ENCODE measurements at places on chromosomes 2 and 18.

GRCh38 chr2:129092956-129093355 is 774.3 kb upstream of the HS6ST1 start:
- no peak for DNase-seq

DNA sequence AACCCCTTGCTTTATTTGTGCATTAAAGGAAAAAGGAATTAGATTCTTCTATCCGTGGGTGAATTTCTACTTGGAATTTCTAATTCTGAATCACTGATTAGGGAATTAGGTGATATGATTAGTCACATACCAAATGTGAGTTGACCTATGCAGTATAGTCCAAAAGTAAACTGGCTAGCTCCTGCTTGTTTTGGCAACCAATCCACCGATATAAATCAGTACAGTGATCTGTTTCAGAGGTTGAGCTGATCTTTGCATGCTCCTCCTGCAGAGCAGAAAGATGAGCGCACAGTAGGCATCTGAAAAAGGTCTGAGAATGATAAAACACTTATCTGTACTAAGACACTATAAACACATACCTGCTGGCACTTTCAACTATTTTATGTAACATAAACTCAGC is 86.6 kb downstream of the LRP1B start:
- DNase-seq, result no peak

GRCh38 chr2:157061799-157062198 is 195.7 kb upstream of the GALNT5 start:
- no peak for DNase-seq

- peak; percentile 42 for DNase-seq
Measured at GRCh38 chr2:111669928-111670695, 213.9 kb downstream of the ANAPC1 start.

- no peak for DNase-seq
Measured at GRCh38 chr2:46711156-46711555, 204.4 kb downstream of the MCFD2 start.

DNA sequence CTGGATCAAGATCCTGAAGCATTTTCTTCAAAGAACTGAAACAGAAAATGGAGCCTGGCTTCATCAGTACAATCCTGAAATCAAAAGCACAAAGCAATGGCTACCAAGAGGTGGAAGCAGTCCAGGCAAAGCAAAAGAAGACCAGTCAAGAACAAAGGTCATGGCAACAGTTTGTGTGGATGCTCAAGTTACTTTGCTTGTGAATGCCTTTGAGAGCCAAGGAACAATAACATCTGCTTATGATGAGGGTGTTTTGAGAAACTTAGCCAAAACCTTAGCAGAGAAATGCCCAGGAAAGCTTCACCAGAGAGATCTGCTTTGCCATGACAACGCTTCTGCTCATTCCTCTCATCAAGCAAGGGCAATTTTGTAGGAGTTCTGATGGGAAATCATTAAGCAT is 723.1 kb downstream of the TMEM182 start:
- DNase-seq, result no peak

- DNase-seq, result no peak
Measured at GRCh38 chr18:28113271-28114029, 63.5 kb downstream of the CDH2 start.

DNA sequence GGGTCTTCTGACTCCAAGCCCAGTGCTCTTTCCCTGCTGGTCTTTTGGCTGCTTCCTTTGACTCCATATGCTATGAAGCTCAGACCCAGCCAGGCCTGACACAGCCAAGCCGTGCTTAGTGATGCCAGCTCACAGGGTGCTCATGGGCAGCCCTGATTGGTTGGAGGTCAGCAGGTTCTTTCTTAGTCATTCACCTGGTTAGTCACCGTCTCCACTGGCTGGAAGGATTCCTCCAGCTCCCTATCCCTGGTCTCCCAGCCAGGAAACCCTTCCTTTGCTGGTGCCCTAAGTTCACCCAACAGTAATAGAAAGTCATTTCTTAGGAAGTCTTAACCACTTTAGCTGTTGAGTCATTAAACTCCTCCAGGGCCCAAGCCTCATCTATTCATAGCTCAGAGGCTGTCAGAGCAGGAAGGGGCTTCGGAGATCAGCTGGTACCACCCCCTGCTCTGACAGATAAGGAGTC is 3.9 kb downstream of the KCNK3 start:
- no peak for DNase-seq

- DNase-seq, result no peak
Measured at GRCh38 chr2:7018282-7018701, 101.1 kb downstream of the RNF144A start.

GRCh38 chr2:238925816-238926521 is 78.1 kb downstream of the TWIST2 start:
- no peak for DNase-seq

Data from esophagus muscularis mucosa (tissue), 4 donors.